ENCODE measurements at places on chromosomes 16 and 17.

DNA sequence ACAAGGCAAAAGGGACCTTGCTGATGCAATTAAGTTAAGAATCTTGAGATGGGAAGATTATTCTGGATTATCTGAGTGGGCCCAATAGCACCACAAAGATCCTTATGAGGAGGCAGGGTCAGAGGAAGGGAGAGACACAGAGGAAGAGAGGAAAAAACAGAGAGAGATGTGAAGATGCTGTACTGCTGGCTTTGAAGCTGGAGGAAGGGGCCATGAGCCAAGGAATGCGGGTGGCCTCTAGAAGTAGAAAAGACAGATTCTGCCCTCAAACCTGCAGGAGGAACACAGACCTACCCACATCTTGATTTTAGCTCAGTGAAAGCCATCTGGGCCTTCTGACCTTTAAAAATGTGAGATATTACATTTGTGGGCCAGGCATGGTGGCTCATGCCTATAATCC is 8.1 kb upstream of the CPSF4L start:
- no peak for DNase-seq

DNA sequence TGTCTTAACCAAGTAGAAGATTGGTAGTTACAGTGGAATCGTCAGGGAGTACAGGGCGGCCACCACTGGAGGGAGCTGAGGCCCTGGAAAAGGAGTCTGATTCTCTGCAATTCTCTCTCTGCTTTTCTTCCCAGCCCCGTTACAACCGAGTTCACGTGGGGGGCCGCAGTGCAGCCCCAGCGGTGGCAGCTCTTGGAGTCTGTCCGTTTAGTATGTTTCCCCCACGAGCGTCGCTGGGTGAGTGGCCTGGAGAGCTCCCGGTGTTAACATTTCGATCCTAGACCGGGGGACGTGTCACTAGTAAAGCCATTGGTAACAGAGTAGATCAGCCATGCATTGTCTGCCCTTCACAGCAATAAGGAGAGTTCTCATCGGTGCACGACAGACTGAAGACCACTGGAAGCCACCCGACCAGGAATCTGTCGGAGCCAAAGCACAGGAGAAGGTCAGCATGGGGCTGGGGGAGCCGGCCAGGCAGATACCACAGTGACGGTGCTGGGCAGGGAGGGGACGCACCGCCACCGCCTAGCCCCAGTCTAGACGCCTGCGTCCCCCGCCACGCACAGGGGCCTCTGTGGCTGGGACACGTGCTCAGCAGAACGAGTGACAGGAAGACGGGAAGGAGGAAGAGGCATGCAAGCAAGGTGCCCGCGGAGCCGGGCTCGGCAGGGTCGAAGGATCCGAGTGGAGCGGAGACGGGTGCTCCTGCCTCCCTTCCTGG is 15.7 kb downstream of the SLC16A3 start:
- peak; percentile 59 for DNase-seq

DNA sequence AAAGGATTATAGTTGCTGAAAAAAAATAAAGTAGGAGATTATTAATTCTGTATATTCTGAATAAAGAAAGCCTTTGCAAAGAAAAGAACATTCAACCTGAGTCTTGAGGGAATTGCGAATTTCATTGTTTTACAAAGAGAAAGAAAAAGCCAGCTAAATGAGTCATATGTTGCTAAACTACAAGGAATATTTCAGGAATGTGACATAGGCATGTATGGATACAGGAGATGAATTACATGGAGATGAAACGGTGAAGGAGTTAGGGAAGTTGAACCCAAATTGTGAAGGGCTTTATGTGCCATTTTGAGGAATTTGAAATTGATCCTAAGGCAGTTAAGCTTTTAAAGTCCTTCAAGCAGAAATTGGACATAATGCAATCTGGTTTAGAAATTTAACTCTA is 177.3 kb upstream of the RBL2 start:
- DNase-seq, result peak; percentile 25

DNA sequence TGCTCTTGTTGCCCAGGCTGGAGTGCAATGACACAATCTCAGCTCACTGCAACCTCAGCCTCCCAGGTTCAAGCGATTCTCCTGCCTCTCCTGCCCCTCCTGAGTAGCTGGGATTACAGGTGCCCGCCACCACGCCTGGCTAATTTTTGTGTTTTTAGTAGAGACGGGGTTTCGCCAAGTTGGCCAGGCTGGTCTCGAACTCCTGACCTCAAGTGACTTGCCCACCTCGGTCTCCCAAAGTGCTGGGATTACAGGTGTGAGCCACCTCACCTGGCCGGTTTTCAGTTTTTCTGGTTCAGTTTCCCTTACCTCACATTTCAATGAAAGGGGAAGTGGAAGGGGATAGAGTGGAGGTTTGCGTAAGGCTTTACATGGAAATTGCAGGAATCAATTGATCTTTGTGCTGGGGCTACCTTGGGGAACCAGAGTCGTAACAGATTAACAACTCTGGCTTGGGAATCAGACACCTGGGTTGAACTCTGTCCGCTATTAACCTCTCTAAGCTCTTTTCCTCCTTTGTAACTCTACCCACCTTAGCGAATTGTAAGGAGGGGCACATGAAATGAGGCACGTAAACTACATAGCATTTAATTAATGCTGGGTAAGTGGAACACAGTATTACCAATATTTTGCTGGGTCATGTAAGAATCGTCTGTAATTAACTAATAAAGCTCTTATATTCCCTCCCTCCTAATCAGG is 3.2 kb downstream of the MPV17L start:
- DNase-seq, result no peak

- DNase-seq, result no peak
These were observed 40.3 kb downstream of the TK2 start for GRCh38 chr16:66509576-66509975.

- DNase-seq, result peak; percentile 51
These were observed 127.8 kb downstream of the CPPED1 start for GRCh38 chr16:12675852-12676251.

DNA sequence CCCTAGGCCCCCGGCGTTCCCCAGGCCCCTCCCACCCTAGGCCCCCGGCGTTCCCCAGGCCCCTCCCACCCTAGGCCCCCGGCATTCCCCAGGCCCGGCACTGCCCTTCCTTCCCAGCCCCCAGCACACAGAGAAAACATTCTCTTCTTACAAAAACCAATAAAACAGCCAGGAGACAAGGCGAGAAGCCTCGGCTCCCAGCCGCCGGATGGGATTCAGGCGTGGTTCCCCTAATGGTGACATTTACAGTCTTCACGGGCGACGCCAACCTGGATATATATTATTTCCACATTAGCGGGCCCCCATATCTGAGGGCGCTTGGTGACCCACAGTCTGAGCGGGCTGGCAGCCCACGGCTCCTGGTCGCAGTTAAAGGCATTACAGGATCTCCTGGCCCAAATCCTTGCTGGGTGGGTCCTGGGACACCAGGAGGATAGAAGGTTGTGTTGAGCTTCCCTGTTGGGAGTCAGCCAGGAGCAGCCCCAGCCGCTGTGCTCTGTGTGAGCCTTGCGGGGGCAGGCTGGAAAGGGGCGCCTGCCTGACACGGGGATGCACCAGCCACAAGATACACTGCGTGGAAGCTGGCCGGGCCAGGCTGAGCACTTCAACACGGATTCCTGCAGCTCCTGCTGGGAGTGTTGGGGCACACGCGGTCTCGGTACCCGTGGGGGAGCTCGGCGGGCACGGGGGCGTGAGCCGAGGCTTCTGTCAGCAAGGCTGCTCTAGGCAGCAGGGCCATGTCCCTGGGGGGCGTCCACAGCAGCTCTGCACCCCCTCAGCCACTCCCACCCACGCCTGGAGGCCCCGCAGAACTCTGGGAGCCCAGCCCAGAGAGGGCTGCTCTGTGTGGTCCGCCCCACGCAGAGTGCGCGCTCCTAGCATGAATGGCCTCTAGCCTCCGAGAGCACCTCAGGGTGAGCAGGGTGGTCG is 83.7 kb downstream of the LMF1 start:
- DNase-seq, result no peak

GRCh38 chr16:35311475-35311874 is 1852.1 kb downstream of the TP53TG3F start:
- DNase-seq, result no peak

DNA sequence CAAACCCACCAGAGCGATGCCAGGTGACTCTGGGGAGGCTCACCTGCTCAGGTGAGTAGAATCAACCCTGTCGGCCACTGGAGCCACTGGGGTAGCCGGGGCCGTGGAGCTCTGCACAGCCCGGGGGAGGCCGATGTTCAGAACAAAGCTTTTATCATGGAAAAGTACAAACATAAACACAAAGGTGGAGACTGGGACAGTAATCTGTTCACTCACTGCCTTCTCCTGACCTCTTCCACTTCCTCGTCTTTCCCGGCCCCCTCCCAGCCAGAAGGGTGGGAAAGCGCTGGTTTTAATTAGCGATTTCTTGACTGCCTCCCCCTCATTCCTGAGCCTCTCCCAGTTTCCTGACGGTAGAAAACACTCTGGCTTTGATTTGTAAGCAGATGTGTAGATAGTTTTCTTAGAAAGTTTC is 9.8 kb upstream of the TEX19 start:
- DNase-seq, result peak; percentile 70

DNA sequence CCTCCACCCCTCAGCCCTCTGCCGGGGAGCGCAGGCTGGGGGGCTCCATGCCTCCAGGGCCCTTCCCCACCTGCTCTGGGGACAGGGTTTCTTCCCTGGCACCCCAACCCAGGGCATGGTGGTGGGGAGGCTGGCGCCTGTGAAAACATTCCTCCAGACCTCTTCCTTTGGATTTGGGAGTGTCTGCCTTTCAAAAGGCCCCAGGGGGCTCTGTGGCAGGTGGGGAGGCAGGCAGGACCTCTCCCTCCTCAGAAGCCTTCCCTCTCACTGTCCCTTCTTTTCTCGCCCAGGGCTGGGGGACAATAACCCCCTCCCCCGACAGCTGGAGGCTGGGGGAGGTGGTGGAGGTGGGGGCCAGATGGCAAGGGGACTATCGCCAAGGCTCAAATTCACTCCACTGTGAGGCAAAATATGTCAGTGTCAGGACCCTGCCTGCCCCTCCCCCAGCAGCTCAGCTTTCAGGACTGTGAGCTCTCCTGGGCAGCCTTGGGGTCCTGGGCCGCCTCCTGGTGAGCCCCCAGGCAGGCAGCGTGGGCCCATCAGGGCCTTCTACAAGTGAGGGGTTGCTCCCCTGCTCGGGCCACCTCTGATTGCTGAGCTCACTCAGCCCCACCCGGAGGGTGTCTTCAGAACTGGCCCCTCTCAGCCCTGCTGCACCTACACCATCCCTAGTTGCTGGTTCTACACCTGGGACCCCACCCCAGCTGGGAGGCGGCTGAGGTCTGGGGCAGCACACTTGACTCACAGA is 1.8 kb downstream of the CDH15 start:
- DNase-seq, result no peak

DNA sequence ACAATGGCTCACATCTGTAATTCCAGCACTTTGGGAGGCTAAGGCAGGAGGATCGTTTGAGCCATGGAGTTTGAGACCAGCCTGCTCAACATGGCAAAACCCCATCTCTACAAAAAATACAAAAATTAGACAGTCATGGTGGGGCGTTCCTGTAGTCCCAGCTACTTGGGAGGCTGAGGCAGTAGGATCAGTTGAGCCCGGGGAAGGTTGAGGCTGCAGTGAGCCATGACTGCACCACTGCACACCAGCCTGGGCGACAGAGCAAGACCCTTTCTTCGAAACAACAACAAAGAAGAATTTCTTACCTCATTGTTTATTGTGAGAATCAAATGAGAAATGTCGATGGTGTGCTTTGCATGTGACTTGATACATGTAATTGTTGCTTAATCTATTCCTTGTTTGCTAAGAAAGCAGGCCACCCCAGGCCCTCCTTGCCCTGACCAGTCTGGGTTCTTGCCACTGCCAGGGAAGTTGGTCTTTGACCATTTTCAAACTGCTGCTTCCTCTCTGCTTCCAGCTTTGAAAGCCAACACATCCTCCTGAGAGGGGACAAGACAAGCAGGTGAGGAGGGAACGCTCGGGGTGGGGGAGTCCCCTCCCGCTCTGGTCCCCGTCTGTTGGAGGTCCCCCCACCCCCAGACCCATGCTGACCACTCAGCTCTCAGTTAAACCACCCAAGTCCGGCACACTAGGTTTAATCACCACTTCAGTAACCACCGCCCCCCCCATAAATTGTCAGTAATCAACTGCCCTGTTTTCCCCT is 47.3 kb upstream of the CPNE2 start:
- no peak for DNase-seq

DNA sequence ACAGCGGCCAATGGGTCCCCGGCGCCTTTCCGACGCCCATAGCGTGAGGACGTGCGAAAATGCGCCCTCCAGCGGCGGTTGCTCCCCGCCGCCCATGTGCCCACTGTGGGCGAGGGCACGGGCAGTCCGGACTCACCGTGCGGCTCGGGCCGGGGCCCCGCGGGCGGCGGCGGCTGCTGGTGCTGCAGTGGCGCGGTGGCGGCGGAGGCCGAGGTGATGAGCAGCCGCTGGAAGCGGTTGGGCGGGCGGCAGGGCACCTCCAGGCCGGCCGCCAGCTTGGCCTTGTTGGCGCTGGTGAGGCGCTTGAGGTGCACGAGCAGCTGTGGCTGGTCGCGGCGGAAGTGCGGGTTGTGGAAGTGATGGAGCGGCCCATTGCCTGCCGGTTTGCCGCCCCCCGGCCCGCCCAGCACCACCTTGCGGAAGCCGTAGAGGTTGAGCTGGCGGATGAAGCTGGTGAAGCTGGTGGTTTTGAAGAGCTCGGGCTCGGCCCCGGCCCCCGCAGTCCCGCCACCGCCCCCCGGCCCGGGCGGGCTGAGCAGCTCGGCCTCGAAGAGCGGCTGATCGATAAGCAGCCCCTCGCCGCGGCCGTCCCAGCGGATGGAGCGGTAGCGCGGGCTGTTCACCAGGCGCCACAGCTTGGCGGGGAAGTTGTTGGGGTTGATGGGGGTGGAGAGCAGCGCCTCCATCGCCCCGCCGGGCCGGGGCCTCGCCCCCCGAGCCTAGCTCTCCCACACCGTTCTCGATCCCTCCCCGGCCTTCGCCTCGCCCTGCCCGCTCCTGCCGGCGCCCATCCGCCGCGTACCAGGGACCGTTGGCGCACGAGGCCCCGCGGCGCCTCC is at the start of gene HSF5:
Gene HSF5 (minus strand): TSS at position 820 of the 839 bp plus-strand sequence. CDS start 134 bp downstream, at position 686.
- no peak for DNase-seq

- DNase-seq, result no peak
These were observed 42.4 kb downstream of the AMFR start for GRCh38 chr16:56382901-56383355.

DNA sequence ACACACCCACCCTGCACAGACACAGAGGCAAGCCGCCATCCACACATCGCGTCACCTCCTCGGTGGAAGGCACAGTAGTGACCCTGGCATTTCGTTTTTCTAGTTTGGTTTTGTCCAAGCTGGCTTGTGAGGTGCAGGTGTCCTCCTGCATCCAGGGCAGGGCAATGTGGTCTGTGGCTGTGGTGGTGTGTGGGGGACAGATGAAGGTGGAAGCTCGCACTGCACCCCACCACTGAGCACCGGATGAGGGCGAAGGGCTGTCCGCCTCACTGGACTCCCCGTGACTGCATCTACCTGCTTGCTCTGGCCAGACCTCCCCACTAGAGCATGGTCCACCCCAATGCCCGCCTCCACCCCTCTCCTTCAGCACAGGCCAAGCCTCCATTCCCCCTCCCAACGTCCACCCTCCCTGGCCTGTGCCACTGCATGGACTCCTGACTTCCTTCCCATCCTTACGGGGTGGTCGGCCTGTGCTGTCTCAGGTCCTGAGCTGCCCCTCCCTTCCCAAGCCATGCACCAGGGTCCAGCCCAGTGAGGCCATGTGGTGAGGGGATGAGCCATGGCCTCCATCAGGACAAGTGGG is 78.8 kb upstream of the CBX4 start:
- no peak for DNase-seq

GRCh38 chr17:80146121-80147034 is 550 bp downstream of the EIF4A3 start:
- DNase-seq, result peak; percentile 49

Data from AG20443 (cell line).